ENCODE measurements at places on chromosomes 2 and 18.

- no peak for DNase-seq
Measured at GRCh38 chr2:158414538-158414937, 42.0 kb downstream of the CCDC148 start.

GRCh38 chr2:127463155-127463991 is 45.1 kb downstream of the PROC start:
- no peak for DNase-seq

GRCh38 chr2:205636549-205637319 is 45.6 kb upstream of the NRP2 start:
- DNase-seq: no peak

- no peak for DNase-seq
Measured at GRCh38 chr2:97982621-97983020, 13.1 kb downstream of the TMEM131 start.

DNA sequence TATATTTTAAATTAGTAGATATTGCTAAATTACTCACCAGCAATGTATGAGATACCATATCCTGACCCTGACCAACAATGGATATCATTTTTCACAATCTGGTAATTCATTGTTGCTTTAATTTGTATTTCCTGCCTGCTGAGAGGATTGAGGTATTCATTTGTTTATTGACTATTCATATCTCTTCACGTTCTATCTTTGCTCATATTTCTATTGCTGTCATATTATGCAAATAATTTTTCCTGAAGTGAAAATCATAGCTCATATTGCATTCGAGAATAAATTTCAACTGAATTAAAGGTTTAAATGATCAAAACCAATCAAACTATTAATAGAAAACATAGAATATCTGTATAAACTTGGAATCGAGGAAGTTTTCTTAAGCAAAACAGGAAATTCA is 31.0 kb downstream of the INO80D start:
- no peak for DNase-seq

DNA sequence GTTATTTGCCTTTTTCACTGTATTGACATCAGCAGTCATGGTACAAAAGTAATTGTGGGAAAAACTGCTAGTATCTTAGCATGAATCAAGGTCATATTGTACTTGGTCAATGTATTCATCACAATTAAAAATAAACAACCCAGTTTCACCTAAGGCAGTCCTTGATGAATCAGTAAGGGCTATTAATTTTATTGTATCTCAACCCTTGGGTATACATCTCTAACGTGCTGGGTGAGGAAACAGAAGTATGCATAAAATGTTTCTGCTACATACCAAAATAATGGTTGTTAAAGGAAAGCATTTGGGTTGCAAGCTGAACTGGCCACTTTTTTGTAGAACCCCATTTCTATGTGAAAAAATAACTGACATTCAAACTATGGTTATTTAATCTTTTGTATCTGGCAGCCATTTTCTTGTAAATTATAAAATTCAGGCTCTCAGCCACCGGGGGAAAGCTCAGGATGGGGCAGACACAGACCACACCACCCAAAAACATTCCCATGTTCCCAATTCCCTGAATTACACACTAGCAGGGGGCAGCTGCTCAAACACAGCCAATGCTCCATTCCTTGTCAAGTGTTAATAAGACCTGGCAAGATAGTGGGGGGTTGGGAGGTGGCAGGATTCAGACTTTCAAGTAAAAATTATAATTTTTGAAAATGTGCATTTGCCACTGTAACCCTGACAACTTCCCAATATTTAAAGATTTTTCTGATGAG is 49.3 kb downstream of the OLA1 start:
- DNase-seq: no peak

- no peak for DNase-seq
Measured at GRCh38 chr18:29096079-29096770, 919.3 kb upstream of the CDH2 start.

DNA sequence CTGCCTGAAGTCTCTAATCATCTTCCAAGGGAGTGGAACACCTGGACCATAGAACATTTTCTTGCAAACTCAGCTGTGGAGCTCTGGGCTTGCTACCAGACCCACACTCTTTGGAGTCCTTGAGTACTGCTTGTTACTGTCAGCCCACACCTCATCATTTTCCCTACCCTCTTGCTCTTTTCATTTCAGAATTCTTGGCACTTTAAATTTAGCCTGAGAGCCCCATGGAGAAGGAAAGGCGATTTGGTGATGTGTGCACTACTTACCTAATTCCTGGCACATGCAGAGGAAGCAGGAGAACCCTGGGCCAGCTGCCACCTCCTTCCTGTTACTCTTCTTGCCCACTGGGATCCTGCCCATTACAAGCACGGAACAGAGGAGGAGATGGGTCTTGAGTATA is 31.7 kb downstream of the TMEM178A start:
- DNase-seq: no peak

DNA sequence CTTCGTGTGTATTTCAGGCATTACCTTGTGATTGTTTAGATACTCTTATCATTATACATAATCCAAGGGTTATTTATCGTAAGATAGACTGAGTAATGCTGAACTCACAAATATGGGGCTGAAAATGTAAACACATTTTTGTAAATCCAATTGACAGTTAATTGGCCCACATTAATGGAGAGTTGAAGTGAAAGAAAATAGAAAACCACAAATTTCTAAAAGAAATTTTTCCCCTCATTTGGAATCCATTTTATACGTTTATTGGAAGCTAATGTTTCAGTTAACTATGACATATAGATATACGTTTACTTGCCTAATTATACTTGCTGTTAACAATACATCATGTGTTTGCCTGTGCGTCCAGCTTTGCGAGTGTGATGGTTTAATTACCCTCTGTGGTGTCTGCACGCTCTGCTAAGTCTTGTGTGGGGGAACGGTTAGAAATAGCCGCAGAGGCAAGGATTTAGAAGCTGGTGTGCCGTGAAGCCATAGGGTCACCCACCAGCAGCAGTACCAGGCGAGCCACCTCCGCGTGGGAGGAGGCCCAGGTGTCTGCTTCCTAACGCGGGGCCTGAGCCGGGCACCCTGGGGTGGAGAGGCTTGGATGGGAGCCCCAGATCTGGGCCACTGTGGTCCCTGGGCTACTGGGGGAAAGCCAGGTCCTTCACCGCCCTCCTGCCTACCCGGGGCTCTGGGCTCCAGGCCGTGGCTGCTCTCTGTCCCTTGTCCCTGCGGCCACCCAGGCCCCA is 38.0 kb downstream of the TSHZ1 start:
- DNase-seq: no peak
